ENCODE measurements at places on chromosomes 5 and 9. TPM values are rescaled to one million over a fixed set of nuclear protein-coding genes. Genes with fewer than 3 reads are reported as not detected.

The RNF183 gene
- 0.43 TPM for total RNA-seq

The C1QTNF3 gene
- 7.4 TPM for total RNA-seq

The UBAC1 gene
- total RNA-seq, result 33.6 TPM

DNA sequence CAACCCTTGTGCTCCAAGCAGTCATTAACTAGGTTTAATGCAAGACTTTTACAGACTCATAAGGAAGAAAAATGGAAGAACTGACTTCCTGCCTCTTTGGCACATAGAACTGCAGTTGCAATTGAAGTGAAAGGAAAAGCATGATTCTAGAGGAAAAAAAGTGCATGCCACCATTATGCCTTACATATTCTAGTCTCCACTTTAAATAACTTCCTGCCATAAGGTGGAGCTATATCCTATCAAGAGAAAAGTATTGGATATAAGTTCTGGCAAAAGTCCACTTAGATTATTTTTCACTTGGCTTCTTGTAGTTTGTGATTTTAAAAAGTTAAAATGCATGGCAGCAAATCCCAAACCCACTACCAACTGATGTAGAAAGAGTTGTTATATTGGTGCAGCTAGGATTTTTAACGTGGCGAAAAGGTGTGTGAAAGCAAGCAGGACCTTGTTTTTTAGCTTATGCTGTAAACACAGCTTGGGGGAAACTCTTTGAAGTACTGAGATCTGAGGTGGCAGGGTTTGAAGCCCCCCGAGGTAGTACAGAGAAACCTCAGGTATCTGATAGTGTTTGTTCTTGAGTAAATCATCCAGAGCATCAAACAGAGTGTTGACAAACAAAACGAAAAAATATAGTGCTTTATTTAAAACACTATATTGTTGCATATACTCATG is 117.9 kb downstream of the ANXA1 start:
- H3K4me3 ChIP-seq, result no peak overlapping the region
- H3K36me3 ChIP-seq, result no peaks in the 10 kb centered on the region
- no peaks in the 10 kb centered on the region for H3K4me1 ChIP-seq
- H3K27me3 ChIP-seq, result no peaks in the 10 kb centered on the region

GRCh38 chr9:94630281-94630680 is 9.0 kb downstream of the FBP1 start:
- no peaks in the 10 kb centered on the region for H3K36me3 ChIP-seq
- no peak overlapping the region for H3K4me3 ChIP-seq
- peaks cover 22% of the 10 kb centered on the region for H3K4me1 ChIP-seq

GRCh38 chr9:95336281-95336680 is 18.8 kb upstream of the FANCC start:
- no peaks in the 10 kb centered on the region for H3K27me3 ChIP-seq
- no peaks in the 10 kb centered on the region for H3K4me1 ChIP-seq
- no peak overlapping the region for H3K27ac ChIP-seq
- H3K36me3 ChIP-seq, result no peaks in the 10 kb centered on the region
- H3K4me3 ChIP-seq, result no peak overlapping the region
- DNase-seq, result peak; percentile 22

GRCh38 chr5:154811239-154811638 is 39.2 kb downstream of the FAXDC2 start:
- H3K27ac ChIP-seq, result no peak overlapping the region
- no peaks in the 10 kb centered on the region for H3K27me3 ChIP-seq
- H3K4me1 ChIP-seq, result no peaks in the 10 kb centered on the region
- no peak for DNase-seq
- H3K36me3 ChIP-seq, result no peaks in the 10 kb centered on the region
- no peak overlapping the region for H3K4me3 ChIP-seq

DNA sequence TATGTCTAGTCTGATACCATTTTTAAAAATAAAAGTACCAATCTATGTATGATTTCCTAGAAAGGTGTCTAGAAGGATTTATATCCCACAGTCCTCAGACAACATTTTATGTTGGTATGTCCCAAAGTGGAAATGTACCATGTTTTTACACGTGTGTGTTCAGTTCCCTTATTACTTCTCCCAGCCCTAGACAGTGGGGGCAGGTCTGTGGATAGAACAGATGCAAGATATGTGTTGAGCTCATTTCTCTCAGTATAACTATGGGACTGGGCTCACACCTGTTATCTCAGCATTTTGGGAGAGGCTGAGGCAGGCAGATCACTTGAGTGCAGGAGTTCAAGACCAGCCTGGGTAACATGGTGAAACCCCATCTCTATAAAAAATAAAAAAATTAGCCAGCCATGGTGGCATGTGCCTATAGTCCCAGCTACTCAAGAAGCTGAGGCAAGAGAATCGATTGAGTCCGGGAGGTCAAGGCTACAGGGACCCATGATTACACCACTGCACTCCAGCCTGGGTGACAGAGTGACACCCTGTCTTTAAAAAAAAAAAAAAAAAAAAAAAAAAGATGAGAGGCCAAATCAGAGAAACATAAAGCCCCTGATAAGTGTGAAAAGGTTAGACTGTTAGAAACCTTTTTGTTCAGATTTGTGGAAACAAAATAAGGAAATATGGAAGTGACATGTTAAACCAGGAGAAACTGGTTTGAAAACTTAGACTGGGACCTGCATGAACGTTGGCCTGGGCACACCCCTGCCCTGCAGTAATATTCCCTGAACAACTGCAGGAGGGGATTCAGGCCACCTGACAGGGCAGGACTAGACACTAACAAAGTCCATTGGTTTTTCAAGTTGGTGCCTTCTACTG is 7.4 kb upstream of the SLC2A8 start:
- peak overlapping the region; percentile 96 for H3K27ac ChIP-seq
- no peak for DNase-seq
- H3K4me3 ChIP-seq, result no peak overlapping the region
- H3K36me3 ChIP-seq, result no peaks in the 10 kb centered on the region

DNA sequence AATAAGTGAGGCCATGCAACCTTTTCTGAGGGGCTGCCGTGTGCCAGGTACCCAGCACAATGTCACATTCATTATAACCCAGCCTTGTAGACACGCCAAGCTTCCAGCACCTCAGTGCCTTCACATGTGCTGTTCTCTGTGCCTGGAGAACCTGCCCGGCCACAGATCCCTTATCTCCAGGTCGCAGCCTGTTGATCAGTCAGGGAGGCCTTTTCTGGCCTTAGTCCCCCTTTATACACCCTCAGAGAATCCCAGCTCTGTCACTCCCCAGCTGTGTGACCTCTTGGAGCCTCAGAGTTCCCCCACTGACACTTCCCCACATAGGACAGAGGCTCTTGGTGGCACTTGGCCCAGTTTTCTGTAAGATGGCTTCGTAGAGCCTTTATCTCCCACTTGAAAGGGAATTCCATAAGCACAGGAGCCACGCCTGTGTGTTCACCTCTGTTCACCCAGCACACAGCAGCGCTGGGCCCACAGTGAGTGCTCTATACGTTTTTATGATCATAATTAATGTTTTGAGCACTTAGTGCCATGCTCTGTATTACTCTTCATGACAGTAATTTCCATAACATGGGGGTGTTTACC is 38.7 kb downstream of the NEURL1B start:
- peaks cover 14% of the 10 kb centered on the region for H3K27me3 ChIP-seq
- no peaks in the 10 kb centered on the region for H3K36me3 ChIP-seq
- H3K4me1 ChIP-seq, result peaks cover 12% of the 10 kb centered on the region
- no peak for DNase-seq

GRCh38 chr5:9951865-9952516 is 297.7 kb downstream of the ATPSCKMT start:
- no peak overlapping the region for H3K27ac ChIP-seq
- H3K4me1 ChIP-seq, result no peaks in the 10 kb centered on the region
- no peaks in the 10 kb centered on the region for H3K36me3 ChIP-seq
- DNase-seq, result no peak
- H3K27me3 ChIP-seq, result no peaks in the 10 kb centered on the region

DNA sequence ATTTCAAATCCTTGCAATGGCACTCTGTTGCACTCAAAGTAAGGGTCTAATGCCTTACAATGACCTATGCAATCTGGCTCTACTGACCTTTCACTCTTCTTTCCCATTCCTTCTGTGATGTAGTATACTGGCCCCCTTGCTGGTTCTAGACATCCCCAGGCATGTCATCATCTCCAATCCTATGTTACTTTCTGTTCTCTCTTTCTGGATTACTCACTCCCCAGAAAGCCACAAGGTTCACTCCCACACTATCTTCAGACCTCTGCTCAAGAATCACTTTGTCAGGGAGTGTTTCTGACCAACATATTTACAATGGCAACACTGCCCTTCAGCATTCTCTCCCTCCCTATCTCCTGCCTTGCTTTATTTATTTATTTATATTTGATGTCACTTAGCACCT is 802.2 kb upstream of the WWC1 start:
- no peaks in the 10 kb centered on the region for H3K4me1 ChIP-seq
- no peaks in the 10 kb centered on the region for H3K27me3 ChIP-seq
- H3K27ac ChIP-seq, result no peak overlapping the region
- DNase-seq, result no peak
- no peaks in the 10 kb centered on the region for H3K36me3 ChIP-seq

DNA sequence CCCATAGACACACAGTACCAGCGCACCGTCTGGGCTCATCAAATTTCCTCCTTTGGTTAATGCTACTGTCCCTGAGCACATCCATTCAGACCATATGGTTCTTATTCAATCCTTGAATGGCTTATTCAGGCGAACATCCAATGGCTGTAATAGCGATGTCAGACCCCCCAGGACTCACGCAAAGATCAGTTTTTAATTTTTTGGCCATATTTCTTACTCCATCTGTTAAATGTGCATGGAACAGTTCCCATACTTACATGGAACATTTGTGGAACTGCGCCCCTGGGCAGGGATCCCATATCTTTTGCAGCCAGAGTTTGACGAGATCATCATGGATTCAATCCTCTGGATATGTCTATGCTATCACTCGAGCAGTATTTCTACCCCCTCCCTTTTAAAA is 213.2 kb downstream of the ADAMTS6 start:
- peaks cover 3% of the 10 kb centered on the region for H3K4me1 ChIP-seq
- H3K27ac ChIP-seq, result no peak overlapping the region

DNA sequence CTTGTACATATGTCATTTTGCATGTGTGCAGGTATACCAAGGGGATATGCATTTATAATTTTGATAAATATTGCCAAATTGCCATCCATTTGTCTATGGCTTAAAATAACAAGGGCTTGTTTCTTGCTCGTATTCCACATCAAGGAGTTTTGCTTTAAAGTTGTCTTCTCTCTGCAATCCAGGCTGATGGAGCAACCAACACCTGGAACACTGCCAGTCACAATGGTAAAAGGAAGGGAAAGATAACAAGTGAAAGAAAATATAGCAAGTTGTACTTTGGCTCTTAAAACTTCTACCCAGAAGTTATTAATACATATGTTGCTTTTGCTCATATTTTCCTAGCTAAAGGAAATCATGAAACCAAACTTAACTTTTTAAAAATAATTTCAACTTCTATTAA is 156.9 kb downstream of the UNC13B start:
- DNase-seq, result no peak
- no peak overlapping the region for H3K27ac ChIP-seq
- no peaks in the 10 kb centered on the region for H3K27me3 ChIP-seq
- no peak overlapping the region for H3K4me3 ChIP-seq
- no peaks in the 10 kb centered on the region for H3K36me3 ChIP-seq
- no peaks in the 10 kb centered on the region for H3K4me1 ChIP-seq

GRCh38 chr5:6788956-6789649 is 75.9 kb downstream of the TENT4A start:
- no peaks in the 10 kb centered on the region for H3K27me3 ChIP-seq
- no peaks in the 10 kb centered on the region for H3K36me3 ChIP-seq
- no peaks in the 10 kb centered on the region for H3K4me1 ChIP-seq

GRCh38 chr5:135705941-135706466 is 127.2 kb upstream of the CXCL14 start:
- H3K27me3 ChIP-seq, result no peaks in the 10 kb centered on the region
- DNase-seq, result no peak
- H3K4me3 ChIP-seq, result no peak overlapping the region

DNA sequence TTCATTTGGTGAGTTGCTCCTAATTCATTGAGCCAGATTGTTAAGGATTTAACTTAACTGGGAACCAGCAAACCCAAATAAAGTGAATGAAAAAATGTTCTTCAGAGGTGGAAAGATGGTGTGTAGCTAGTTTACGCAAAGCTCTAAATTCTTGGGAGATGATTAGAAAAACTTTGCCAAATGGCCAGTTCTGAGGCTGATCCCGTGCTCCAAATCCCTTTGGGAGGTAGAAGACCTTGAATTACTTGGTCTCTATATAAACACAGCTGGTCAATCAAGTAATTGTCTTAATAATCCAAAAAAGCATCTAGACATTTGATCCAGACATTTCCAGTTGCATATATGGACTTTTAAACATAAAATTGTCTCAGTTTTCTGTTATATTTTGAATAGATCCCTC is 11.4 kb downstream of the ACTL7B start:
- H3K27me3 ChIP-seq, result no peaks in the 10 kb centered on the region
- no peak for DNase-seq
- no peak overlapping the region for H3K4me3 ChIP-seq
- no peaks in the 10 kb centered on the region for H3K36me3 ChIP-seq

Measured in hepatocyte (in vitro differentiated cells).